Natural killer cell (primary cell): ENCODE measurements at places on chromosomes 2 and 18. TPM values are rescaled to one million over a fixed set of nuclear protein-coding genes. Genes with fewer than 3 reads are reported as not detected.

Gene DCC
- not detected for total RNA-seq

- DNase-seq = no peak
Observed at GRCh38 chr18:39799006-39799405, 2156.0 kb upstream of the PIK3C3 start.

DNA sequence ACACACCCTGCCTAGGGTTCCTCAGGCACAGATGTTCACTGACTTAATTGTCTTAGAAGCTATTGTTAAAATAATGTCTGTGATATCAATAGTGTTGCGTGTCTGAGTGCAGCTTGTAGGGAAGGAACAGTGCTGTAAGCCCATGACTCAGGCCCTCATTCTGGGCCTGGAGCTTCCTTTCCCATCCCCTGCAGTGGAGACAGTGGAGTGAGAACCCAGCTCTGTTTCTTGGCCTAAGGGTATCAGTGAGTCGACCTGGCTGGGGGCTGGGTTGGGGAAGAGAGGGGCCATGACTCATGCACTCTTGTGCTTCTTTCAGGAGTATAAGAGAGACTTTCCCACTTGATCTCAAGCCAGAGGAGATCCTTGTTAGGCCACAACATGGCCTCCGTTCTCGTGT lies 106.8 kb downstream of the HRH4 start:
- DNase-seq = no peak

- no peak for DNase-seq
Observed at GRCh38 chr2:157257312-157258252, at the start of gene GALNT5. Gene GALNT5 (plus strand): TSS chr2:157257705. CDS start chr2:157258083, 378 bp downstream.

GRCh38 chr2:138928374-138929021 lies 148.3 kb upstream of the NXPH2 start:
- DNase-seq = no peak

Gene LYPD6B
- not detected for total RNA-seq

DNA sequence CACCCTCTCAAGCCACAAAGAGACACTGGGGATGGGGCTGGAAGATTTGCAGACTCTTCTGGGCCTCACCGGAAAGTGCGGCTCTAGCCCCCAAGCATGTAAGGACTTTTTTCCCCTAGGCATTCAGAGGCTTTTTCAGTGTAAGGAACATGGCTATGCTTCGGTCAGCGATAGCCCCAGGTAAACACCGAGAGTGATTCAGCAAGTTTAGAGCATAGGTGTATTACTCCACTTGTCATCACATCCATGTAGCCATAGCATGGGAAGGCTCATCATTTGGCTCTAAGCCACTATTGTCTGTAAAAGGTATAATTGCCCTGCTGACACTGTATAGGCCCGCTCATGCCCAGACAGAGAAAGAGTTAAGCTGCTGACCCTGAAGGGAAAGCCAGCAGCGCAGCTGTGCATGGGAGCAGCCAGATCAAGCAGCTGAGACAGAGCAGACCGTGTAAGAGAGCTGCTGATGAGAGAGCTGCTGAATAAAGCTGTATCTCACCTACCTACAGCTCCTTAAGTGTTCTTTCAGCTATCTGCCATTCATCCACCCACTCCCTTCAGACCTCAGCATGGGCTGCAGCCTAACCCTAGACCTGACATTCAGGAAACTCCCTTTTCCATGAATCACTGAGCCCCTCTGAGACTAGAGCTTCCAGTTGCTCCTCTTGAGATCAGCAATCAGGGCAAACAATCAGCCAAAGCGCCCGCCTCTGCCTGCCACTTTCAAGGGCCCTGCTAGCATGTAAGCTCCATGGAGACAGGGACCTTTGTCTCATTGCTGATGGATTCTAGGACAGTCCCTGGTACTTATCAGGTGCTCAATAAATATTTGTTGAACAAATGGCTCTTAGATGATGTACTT lies 25.5 kb downstream of the LGALSL start:
- DNase-seq = no peak

GRCh38 chr2:12265646-12266045 lies 451.1 kb upstream of the TRIB2 start:
- no peak for DNase-seq

DNA sequence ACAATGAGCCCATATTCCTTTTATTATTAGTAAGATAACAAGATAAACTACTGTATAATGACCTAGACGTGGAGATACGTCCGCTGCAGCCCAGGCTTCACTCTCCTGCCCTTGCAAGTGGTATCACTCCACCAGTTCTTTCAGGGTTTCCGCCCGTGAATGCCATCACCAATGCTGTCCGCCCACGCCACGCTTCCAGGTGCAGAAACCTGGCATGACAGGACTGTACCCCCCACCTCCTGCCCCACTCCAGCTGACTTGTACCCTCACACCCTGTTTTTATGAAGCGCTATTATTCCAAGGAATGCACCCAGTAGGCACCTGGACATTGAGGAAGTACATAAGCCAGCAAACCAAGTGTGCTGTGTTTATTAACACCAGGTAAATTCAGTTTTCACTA lies 79.8 kb downstream of the MYT1L start:
- no peak for DNase-seq

DNA sequence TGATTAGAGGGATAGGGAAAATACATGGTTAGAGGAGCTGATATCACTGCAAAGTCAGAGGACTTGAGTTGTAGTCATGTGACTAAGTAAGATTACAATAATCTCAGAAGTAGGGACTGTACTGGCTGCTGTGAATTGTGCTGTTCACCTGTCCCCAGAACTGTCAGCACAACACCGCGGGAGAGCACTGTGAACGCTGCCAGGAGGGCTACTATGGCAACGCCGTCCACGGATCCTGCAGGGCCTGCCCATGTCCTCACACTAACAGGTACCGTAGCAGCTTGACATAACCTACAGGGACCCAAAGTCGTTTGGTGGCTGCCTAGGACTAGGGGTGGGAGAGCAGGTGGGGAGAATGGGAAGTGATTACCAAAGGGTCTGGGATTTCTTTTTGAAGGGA lies 132.8 kb upstream of the TTC39C start:
- DNase-seq = no peak

GRCh38 chr2:148965623-148966437 lies 72.7 kb upstream of the LYPD6B start:
- DNase-seq = no peak

DNA sequence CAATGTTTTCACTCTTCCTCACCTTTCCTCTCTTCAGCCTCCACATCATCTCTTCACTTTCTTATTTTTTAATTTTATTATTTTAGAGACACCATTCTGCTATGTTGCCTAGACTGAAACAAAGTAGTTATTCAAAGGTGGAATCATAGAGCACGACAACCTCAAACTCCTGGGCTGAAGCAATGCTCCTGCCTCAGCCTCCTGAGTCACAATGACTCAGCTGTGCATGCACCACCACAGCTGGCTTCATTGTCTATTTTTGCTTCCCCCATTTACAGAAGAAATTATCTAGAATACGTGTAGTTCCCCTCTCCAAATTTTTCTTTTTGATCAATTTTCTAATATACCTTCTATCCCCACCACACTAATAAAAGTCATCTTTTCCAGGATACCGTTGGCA lies 911.5 kb upstream of the SOX11 start:
- DNase-seq = no peak
